Foreskin fibroblast (primary cell): ENCODE measurements at places on chromosomes 4 and X.

GRCh38 chrX:132023896-132024386 lies 839 bp downstream of the STK26 start:
- peak; percentile 8 for DNase-seq

GRCh38 chr4:53734182-53734581 lies 142.9 kb upstream of the LNX1 start:
- DNase-seq = no peak

GRCh38 chr4:128665514-128665913 lies 144.0 kb upstream of the JADE1 start:
- DNase-seq = no peak

DNA sequence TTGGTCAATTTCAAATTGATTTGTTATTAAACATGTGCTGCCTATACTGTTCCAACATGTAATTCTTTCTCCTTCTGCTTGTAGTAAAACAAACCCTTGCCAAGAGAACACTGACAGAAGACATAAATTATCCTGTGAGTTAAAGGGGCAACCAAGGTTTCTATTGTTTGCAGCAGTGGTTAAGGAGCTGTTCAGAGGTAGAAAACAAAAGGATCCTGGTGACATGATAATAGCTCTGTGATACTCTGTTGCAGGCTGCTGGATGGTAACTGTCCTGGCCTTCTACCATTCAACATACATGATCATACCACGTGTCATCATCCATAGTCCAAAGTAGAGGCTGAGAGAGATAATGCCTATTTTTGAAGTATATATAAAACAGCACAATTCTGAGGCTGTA lies 75.8 kb upstream of the F9 start:
- DNase-seq = no peak

DNA sequence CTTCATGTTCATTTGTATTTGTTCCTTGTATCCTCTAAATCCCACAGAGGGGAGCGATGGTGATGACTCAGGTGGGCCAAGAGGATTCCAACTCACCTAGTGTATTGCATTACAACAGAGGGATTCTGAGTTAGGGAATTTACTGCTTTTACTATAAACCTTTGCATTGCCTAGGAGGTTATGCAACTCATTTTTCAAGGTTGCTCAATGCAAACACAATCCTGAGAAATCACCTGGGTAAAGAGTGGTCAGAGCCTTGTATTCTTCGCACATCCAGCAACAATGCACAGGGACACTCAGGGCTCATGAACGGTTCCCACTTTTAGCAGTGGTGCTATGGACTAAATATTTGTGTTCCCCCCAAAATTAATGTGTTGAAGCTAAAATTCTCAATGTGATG lies 28.6 kb upstream of the LSM6 start:
- no peak for DNase-seq

DNA sequence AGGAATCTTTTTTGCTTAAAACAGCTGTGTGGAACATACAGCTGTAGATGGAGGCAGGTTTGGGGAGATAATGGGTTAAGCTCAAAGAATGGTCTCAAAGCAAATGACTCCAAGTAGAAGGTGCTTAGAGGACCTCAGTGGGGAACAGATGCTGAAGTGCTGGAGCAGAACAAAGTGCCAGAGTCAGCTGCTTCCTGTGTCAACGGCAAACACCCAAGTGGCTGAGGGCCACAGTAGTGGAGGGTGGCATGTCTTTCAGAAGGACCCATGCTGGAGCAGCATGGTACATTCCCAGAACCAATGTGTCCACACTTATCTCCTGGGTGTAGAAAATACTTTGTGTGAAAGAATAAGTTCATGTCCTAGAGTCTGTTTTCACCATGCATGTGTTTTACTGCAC lies 197.5 kb downstream of the CCNG2 start:
- DNase-seq = no peak
